Vagina (tissue), 2 donors: ENCODE measurements at places on chromosomes 7 and 10. TPM values are rescaled to one million over a fixed set of nuclear protein-coding genes. Genes with fewer than 3 reads are reported as not detected.

DNA sequence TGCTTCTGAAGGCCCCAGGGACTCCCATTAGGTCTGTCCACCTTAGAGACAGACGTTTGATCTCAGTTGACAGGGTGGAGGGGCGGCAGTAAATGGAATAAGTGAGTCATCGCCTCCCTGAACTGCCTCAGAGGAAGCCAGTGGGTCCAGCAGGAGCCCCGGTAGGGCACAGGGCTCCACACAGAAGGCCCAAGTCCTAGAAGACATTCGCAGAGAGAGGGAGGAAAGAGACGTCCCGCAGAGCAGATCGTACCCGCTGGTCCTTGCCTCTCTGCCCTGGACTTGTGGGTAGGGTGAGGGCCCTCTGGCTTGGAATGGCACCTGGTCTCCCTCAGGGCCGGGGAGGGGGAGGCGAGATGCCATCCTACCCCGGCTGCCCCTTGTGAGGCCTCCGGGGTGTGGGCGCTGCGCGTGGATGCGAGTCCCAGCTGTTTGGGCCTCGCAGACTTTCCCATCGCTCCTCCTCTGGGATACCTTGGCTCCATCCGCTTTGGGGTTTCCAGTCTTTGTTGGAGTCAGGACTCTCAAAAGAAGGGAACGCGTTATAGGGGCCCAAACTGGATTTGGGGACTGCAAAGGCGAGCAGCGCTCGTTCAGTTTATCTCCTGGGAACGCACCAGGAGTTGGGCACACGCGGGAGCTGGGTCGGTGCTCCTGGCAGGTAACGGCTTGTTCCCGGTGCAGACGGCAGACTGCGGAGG, 5.1 kb downstream of the TLX1 start:
- DNase-seq, result no peak

DNA sequence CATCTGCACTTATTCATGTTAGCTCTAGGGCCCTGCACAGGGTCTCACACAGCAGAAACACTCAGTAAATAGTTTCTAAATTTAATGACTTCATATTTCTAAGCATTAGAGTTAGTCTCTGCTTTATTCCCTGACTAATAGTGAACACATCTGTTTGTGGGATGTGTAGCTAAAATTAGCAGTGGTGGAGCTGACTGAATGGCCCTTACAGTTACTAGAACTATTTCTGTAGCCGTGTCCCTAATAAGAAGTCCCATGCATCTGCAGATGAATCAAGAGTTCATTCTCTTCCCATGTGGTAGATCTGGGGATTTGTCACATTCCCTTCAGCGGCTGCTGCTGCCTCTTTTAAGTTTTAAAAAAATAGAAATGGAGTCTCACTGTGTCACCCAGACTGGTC, 11.7 kb downstream of the MAP3K8 start:
- DNase-seq, result no peak

DNA sequence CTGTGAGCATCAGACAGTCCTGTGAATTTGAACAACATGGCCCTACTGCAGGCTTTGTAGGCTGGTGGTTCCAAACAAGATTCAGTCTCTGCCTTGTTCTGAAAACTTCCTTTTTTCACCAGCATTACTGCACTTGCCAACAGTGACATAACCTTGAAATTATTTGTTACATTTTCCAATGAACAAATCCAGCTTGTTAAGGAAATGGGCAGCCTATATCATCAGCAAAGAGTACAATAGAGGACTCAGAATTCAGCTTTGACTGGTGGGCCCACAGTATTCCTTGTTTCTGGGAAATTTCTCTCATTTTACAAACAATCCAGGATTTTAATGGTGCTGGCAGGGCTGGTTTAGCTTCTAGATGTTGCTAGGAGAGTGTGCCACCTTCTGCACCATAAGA, 703.7 kb upstream of the FZD8 start:
- no peak for DNase-seq

ANKRD22 gene
- total RNA-seq, result 4.4 TPM

NUDT13 gene
- 2.9 TPM for total RNA-seq

DNA sequence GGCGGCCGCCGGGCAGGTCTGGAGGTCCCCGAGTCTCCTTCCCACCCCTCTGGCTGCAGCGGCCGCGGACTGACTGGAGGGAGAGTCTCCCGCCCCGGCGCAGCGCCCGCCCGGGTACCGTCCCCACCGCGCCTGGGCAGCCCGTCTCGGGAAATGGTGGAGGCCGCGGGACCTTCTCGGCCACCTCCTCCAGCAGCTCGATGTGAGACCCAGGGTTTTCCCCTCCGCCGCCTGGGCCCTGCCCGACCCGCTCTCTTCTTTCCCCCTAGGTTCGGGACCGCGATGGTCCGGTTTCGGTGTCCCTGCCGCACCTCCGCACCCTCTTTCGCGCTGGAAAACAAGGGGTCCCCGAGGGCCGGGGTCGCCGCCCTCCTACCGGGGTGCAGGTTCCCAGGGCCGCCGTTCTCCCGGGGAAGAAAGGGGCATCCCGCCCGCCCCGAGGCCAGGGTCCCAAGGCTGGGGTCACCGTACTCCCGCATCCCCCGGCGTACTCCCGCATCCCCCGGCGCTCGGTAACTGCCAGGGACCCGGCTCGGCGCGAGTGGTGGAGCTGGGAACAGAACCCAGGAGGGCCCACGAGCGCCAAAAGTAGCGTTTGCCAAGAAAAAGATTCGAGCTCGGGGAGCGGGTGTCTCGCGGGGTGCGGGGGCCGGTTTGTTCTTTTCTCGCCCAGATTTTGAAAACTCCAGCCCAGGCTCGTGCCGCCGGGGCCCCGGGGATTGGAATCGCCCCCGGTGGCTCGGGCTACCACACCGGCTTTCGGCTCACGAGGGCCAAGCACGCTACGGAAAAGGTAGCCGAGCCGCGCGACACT, 3.4 kb downstream of the TNRC18 start:
- DNase-seq, result no peak

- no peak for DNase-seq
Measured at GRCh38 chr10:69918036-69918435, 116.3 kb downstream of the COL13A1 start.

SLC39A12 gene
- total RNA-seq, result not detected

DNA sequence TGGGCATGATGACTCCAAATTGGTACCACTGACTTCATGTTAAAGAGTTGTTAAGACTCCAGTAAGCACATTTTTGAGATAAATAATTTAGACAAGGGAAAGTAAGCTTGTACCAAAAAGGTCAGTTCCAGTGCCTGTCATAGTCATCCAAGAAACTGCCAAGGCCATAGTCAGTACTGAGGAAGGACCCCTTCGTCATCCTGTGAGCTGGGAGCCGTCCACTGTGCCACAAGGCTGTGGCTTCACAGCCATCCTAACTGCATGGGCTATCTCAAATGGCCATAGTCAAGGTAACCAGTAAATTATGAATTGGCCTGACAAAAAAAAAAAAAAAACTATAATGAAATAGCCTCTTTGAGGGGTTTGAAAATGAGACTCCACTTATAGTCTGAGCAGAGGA, 207.2 kb downstream of the C7orf25 start:
- DNase-seq, result no peak

DNA sequence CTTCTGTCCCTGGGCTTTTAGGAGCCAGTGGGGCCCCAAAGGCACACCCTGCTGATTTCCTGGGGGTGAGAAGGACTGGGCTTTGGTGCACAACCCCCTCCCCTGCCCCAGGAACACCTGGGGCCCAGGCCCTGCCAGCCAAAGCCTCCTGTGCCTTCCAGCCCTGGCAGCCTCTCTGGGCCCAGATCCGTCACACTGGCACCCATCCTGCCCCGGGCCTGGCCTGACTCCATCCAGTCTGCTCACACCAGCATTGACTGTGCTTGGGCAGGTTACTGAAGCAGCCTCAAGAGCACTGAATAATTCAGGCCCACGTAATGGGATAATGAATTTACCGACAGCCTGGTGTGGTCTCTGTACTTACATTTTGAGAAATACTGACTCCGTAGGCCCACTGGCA, 12.0 kb upstream of the COMTD1 start:
- no peak for DNase-seq
